Posterior vena cava (tissue), 2 donors: ENCODE measurements at places on chromosomes 11 and 22.

GRCh38 chr22:40727070-40727963 is 48.0 kb downstream of the MCHR1 start:
- DNase-seq, result no peak

DNA sequence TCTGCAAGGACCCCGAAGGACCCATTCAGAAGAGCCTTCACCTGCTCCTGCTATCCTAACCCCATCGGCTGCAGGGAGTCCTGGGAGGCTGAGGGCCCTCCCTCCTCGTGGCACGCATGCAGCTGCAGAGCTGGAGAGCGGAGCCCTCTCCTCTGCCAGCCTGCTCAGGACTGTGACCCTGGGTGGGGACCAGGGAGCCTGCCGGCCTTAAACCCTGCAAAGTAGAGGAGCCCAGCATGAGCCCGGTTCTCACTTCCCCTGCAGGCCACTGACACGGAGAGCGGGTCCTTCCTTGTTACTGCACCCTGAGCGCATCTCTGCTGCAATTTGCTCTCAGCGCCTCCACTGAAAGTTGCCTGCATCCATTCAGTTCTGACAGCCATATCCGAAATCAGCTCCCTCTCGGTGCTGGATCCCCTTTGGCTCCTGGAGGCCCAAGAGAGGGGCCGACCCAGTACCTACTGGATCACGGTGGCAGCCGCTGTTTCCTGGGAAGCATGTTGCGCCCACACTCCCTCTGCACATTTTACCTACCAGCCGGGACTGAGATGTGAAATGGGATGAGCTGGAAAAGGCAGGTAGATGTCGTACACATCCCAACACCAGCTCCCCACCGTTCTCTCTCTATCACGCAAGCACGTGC is 312.1 kb downstream of the NTM start:
- no peak for DNase-seq

- DNase-seq, result no peak
Measured at GRCh38 chr11:17948296-17948695, 64.6 kb downstream of the SERGEF start.

GRCh38 chr22:27613099-27614005 is 188.2 kb downstream of the MN1 start:
- peak; percentile 58 for DNase-seq

DNA sequence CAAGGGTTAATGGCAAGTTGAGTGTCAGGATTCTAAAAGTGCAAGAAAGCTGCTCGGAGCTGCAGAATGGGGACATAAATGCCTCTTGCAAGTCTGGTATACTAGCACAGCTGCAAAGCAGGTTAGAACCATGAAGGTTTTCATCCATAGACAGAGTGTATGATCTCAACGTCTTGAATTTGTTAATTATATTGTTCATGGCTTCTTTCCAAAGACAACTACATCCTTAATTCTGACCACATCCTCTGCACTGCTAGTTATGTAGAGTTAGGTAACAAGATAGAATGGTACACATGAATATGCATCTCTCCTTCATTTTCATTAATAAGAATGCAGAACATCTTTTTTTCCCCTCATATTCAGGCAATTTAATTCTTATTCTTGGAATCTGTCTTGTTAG is 34.2 kb downstream of the EXPH5 start:
- DNase-seq, result no peak
